ENCODE measurements at places on chromosomes 1 and 21.

GRCh38 chr1:12087797-12088314, 24.8 kb downstream of the TNFRSF8 start:
- no peak for DNase-seq

DNA sequence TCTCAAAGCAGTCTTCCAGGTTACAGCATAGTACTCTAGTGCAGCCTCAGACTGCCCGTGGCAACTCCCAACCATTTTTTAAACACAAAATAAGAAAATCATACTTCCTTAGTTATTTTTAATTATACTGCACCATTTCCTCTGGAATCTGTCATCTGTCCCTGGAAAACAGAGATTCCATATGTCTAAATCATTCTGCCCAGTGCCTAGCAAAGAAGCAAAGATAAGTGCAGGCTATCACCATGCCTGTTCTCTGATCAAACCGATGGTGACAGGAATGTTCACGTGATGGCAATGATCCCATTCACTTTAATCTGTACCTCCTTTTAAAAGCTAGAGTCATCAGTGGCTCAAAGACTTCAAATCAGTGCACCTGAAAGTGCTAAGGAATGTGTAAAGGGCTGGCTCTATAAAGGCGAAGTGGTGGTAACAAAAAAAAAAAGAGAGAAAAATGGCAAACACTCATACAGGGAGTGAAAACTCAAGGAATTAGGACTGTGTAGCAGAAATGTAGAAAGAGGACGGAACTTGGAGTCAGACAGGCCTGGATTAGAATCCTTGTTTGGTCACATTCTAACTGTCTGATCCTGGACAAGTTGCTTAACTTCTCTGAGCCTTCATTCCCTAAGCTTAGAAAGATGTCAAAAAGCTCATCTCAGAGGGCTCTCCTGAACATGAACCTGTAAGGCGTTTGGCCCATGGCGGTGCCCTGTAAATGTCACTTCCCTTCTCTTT, 9.9 kb upstream of the CCN1 start:
- DNase-seq: no peak

DNA sequence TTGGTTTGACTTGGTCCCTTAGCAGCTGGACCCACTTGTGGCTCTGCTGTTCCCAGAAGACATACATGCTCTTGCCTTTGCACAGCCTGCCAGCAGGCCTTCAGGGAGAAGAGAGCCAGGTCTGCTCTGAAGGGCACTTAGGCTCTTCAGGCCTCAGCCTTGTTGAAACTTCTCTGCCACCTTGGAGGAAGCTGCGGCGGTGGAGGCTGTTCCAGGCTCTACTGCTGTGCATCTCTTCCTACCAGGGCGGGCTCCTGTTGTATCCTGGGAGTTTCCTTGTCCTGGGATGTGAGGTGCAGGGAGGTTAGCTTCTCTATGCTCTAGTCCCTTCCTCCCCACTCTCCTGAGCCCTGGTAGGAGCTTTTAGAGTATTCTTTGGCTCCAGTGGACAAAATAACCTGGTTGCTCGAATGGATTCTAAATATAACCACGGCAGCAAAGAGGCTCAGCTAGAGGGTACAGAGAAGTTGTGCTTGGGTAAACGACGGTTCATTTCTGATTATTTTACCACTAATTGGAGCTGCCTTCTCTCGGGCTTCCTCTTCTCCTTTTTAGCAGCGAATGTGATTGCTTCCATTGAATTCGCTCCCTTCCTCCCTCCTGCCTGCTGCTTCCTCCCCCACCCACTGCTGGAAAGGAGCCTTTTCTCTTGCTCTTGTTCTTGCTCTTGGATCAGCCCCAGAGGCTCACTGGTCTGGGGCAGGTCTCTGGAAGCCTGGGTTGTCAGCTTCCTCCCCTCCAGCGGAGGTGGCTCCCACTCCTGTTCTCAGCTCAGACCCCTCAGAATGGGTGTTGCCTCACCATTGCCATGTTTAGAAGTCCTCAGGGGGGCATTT, 126.6 kb upstream of the CACNA1E start:
- peak; percentile 24 for DNase-seq

DNA sequence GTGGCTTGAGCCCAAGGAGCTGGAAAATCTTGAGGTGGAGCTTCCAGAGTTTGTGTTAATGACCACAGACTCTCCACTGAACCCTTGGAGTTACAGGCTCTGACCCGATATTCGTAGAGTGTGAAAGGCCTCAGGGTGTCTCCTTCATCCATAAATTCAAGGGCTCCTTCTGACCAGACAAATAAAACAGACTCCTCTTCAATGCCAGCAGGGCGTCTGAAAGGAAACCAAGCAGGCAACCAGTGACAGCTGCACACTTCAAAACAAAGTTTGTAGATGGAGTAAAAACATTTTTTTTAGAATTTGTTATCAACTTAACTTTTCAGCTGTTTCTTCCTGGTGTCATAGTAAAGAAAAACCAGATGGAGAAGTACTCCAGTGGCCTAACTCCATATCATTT, 161.1 kb downstream of the KCTD3 start:
- no peak for DNase-seq

DNA sequence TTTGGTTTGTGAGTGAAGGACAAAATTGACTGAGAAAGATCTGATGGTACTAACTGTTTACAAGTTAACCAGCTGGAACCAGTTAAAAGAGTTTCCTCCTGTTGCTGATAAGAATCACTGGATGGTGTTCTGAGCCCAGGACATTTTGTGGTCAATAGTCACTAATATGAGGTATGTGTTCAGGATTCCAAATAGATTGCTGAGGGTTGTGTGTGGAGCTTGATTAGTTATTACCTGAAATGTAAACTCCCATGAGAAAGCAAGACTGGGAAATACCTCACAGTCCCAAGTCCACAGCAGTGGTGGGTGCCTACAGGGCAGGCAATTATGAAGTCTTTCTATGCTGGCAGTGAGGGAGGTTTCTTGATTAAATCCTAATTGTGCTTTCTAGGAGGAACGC, 164.6 kb downstream of the DNM3 start:
- peak; percentile 52 for DNase-seq

GRCh38 chr1:54567961-54568360, 19.9 kb downstream of the ACOT11 start:
- no peak for DNase-seq

DNA sequence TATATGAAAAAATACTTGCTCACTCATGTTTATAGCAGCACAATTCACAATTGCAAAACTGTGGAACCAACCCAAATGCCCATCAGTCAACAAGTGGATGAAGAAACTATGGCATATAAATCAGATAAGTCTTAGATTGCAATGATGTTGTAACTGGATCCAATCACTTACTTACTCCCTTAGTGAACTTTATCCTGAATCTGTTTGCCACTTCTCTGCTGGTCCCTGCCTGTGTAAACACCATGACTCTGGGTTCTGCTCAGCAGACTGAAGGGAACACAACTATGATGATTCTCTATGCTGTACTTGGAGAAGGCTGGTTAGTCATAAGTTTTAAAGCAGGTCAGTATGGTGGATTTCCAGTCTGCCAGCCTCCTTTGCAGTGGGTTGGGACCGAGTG, 391.2 kb downstream of the RWDD3 start:
- DNase-seq: no peak

All from G401 (cell line).